ENCODE measurements at places on chromosomes 6 and 20.

- no peak for DNase-seq
Measured at GRCh38 chr6:43178951-43179830, 2.8 kb upstream of the CUL9 start.

DNA sequence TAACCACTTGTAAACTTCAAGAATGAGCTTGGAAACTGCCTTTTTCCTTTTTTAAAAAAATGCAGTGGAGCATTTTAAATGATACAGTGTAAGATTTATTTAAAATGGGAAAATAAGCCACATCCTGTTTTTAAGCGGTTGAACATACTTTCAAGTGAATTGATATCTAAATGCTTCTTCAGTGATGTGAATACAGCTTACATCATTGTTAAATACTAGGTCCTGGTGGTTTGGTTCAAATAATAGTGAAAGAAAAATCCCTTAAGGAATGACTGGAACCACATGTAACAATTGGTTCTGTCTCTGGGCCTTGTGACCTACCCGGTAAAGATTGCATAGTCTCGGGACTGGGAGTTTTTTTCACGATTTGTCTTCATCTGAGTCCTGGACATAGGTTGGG is 44.2 kb downstream of the BMP6 start:
- no peak for DNase-seq

- no peak for DNase-seq
Measured at GRCh38 chr20:53867741-53868351, 202.5 kb downstream of the BCAS1 start.

DNA sequence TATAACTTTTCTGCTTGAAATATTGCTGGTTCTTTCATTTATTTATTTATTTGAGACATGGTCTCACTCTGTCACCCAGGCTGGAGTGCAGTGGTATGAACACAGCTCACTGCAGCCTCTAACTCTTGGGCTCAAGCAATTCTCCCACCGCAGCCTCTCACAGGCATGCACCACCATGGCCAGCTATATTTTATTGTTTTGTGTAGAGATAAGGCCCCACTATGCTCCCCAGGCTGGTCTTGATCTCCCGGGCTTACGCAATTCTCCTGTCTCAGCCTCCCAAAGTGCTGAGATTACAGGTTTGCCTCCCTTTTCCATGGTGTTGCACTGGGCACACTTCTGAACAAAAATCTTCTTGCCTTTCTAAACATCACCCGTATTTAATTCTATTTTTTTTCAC is 39.1 kb upstream of the RNGTT start:
- no peak for DNase-seq

DNA sequence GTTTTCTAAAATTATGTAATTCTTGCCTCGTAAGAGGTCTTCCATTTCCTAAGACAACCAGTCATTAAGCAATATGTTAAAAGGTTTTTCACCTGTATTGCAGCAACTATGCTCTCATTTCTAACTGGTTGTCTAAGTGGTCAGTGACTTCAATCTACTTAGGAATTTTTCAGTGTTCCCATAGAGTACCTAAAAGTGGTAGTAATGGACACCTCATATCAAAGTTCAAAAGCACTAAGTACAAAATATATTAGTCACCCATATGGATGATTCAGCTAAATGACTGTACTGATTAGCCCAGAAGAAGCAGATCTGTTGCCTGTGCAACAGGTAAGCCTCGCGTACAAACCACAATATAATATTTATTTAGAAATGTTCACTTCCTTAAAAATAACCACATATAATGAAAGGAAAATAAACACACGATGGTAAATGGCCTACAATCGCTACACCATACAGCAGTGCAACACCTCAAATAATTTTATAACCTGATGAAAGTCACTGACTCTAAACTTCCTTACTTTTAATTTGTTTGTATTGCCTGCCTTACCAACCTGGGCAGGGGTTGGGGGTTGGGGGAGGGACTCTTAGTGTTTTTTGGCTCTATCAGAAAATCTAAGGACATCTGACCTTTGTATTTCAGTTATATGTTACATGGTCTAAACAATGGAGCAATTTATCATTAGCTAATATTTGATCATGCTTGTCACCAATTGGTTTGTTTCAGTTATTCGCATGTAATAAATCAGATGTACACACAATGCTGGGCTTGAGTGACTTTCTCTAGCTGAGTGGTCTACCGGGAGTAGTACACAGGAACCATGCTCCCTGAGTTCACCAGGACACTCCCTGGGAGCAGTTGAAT is 105.9 kb downstream of the HIVEP2 start:
- DNase-seq = no peak

Measured in GM13977 (cell line).